PC-9 (cell line): ENCODE measurements at places on chromosomes 7 and 10. TPM values are rescaled to one million over a fixed set of nuclear protein-coding genes. Genes with fewer than 3 reads are reported as not detected.

DNA sequence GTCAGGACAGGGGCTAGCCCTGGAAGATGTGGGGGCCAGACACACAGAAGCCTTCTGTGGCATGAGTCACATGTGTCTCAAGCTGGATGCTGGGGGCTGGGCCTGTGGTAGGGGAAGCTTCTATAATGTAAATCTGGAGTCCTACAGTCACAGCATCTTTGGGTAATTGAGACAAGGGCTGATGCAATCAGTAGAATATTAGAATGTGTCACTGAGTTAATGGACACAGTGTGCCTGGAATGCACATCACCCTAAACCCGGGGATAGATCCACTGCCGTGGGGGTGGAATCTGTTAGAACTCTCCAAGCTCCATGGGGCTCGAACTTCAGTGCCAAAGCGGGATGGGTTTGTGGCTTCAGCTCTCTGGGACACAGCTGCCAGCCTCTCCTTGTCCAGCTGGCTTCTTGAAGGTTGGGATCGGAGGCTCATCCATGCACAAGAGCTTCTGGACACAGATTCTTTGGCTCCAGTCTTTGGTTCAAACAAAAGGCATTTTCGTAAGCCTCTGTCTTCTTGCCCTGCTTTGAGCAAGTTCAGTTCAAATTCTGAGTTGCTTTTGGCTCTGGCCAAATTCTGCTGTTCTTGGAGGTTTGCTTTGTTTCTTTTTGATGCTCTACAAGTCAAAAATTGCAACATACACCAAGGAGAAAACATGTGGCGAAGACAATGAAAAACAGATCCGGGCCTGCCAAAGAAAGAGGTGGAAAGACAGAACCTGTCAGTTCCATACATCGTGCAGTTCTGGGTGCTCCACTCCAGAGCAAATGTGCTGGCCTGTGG, 194.8 kb upstream of the ZNF32 start:
- no peak for DNase-seq

DNA sequence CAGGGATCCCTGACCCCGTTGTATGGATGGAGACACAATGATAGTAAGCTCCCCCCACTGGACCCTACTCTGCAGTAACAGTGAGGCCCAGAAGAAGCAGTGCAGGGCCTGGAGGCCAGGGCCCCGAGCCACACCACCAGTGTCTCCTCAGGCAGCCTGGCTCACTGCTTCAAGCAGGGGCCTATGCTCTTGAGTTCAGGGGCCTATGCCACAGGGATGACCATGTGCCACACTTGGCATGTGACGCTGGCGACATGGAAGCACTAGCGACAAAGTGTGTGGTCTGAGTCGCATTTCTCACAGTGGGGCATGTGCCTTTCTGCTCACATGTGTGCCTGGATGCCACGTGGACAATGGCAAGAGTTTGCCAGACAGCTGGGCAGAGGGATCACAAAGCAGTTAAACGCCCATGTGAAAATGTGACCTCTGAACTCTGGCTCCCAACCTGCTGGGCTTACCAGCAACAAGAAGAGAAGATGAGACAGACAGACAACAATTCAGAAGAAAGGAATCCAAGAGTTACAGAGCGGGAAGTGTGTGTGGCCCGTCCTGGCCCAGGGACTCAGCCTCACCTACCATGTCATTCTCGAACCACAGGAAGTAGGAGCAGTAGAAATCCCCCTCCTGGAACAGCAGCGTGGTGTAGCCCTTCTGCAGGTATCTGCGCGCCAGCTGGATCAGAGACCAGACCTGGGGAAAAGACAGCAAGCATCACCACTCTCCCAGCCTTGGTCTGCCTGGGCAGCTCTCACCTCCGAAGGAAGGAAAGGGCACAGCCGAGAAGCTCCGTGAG, 4.7 kb upstream of the PYROXD2 start:
- no peak for DNase-seq

DNA sequence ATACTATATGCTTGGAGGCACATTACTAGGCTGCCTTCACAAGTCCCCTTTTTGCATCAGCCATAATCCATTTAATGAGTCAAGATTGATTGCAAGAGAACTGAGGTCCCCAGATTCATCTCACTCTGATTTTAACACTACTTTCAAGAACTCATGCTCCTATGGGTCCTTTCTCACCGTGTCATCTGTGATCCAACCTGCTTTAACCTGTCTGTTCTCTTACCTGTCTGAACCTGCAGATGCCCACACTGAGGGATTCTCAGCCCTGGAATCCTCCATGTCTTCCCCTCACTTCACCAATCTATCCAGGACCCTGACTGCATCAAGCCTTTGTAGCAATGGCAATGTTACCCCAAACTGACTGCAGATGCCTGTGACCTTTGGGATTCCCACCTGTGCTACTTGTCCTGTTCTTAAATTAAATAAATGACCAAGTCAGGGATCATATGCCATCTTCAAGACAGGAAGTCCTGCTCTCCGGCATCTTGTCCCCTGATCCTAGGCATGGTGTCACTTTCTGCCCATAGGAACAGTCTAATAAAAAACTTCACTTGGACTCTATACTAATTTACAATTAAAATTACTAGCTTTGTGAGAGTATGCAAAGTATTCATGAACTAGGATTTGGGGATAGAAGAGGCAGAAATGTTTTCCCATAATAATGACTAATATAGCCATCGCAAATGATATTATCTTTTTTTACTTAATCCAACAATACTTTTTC, 25.9 kb upstream of the GOT1 start:
- no peak for DNase-seq

DNA sequence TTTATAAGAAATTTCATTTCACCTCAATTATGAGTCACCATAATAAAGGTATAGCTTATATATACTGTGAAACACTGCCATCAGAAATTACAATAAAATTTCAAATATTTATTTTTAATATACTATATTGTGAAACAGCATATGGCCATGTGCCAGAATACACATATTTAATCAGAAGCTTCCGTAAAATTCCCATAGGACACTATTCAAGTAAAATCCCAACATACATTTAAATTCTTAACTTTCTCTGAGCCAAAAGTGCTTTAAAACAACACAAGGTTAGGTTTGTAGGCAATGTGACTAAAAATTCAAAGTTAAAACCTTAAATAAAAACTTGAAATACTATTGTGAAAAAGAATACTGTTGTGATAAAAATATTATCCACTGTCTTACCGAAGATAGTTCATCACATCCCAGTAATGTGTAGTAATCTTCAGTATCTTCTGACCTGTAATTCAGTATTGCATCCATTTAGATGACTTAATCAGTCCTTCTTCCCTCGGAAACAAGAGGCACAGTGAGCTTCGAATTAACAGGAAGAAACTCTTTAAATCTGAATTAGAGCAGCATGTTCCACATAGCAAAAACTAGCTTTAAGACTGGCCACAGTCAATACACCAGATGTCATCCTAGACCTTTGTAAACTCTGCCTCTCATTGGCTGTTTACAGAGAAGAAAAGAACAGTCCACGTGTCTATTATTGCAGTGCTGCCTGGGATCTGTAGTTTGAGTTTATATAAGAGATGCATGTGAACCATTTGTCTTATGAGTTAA, at the start of gene DNAJC12:
Gene DNAJC12 (minus strand): TSS at position 648 of the 774 bp plus-strand sequence. CDS start 177 bp downstream, at position 471.
- no peak for DNase-seq

The ARHGEF35 gene
- total RNA-seq: 27.6 and 29.6 TPM in 2 replicates

GRCh38 chr7:50707236-50708006, 75.3 kb downstream of the GRB10 start:
- DNase-seq: no peak

GRCh38 chr7:1593091-1593866, 23.4 kb upstream of the PSMG3 start:
- DNase-seq: no peak
